NCI-H1105 treated with DMSO at 0.1 percent for 48 hours (cell line): ENCODE measurements at places on chromosomes 3 and 15.

- peak; percentile 80 for DNase-seq
These were observed 51.2 kb downstream of the KCNAB1 start for GRCh38 chr3:156171281-156172267.

GRCh38 chr15:98735304-98735703 is 87.0 kb downstream of the IGF1R start:
- DNase-seq: no peak

- DNase-seq: peak; percentile 42
These were observed 37.7 kb downstream of the ZIC4 start for GRCh38 chr3:147368561-147369221.

DNA sequence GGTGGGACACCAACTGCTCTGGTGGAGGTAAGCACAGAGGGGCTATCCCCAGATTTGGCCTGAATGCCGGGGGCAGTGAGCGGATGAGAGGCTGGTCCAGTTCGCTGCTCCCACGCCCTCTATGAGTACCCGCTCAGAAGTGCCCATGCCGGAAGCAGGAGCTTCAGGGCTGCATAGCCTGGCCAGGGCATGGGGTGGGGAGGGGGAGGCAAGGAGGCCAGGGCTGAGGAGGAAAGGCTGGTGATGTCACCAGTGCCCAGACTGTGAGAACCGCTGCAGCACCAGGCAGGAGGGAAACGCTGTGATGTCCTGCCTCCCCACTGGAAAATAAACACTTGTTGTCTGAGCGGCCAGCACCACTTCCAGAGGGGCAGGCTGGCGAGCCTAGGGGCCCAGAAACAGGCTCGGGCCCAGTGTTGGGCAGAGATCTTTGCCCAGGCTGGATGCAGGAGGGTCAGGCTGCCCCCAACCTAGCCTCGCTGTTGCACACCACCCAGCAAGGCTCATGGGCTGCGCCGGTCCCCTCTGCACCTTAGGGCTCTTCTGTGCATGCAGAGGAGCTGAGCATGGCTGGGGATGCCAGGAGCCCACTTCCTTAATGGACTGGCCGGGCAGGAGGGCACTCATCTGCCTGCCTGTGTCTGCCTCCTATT is 10.9 kb upstream of the DLL4 start:
- no peak for DNase-seq

DNA sequence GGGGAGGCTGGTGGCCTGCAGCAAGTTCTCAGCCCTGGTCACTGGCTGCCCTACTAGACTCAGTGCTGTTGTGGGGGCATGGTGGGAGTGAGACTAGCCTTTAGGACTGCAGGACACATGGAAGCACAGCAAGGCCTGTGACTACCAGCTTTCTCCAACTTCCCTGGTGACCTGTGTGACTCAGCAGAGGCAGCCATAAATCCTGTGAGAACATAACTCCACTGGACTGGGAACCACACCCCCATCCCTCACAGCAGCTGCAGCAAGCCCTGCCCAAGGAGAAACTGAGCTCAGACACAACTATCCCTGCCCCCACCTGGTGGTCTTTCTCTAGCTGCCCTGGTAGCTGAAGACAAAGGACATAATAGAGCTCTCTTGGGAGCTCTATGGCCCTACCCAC is 111.3 kb downstream of the DCLK3 start:
- DNase-seq: no peak
